NCI-H2107 (cell line): ENCODE measurements at places on chromosomes 12 and 14.
A peak's percentile ranks its signal among the peaks of the same experiment; 100 is the strongest.

DNA sequence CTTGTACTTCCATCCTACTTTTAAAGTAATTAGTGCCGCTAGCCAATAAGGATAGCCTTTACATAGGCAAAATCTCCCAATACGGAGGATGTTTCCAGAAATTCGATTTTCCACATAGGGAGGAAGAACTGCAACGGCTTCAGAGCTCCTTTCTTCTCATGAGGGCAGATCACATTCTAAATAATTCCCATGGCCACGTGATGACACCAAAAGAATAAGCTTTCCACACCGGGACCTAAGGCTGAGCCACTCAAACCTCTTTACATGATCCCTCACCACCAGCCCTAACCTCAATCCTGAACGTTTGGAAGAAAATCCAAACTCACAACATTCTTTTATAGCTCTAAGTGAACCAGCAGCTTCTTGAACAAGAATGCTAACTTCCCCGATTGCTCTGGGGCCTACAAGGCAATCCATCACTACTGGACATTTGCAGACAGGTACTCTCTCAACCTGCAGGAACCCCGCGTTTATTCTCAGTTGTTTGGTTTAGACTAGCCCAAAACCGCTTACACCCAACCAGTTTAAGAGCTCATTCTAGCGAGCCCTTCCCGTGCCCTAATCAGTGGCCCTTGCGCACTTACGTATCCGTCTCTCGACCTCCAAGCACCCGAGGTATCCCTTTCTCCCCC is 884 bp downstream of the CAPRIN2 start:
- DNase-seq = no peak

GRCh38 chr12:72766517-72766916 is 494.3 kb downstream of the TRHDE start:
- DNase-seq = no peak

GRCh38 chr14:30299915-30300314 is 259.0 kb upstream of the G2E3 start:
- DNase-seq = no peak

DNA sequence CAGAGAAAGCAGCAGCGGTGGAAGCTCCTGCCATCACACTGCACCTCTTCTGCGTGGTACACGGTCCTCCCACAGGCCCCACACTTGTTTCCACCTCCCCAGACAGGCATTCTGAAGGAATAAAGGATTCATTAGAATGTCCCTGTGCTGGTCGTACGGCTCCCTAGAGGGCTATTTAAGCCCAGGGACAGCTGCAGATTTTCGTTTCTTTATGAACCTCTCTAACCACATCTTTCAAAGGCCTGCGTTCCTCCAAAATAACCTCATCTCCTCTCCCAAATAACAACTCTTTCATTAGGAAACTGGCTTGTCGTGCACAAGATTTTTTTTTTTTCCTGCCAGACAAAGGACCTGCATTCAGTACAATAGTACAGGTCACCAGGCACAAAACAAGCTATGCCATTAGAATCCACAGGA is 12.7 kb downstream of the CSRP2 start:
- peak; percentile 77 for DNase-seq

DNA sequence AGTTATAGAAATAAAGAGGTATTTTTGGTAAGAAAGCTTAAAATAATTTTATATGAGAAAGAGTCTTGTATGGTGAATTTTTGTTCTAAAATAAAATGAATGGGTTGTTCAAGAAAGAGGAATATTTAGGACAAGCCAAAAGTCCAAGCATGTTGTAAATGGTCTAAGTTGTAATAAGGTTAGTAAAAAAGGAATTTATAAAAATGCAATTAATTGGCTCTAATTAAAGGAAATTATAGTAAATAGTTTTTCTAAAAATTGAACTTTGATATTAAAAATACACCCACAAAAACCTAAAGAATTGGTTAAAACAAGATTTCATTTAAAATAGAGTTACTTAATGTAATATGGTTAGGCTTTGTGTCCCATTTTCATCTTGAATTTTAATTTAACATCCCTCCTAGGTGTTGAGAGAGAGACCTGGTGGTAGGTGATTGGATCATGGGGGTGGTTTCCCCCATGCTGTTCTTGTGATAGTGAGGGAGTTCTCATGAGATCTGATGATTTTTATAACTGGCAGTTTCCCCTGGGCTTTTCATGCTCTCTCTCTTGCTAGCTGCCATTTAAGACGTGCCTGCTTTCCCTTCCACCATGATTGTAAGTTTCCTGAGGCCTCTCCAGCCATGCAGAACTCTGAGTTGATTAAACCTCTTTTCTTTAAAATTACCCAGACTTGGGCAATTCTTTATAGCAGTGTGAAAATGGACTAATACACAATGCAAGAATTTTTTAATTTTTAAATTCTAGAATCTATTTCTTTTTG is 13.0 kb downstream of the SLC22A17 start:
- no peak for DNase-seq

GRCh38 chr12:29738365-29738764 is 45.4 kb downstream of the TMTC1 start:
- no peak for DNase-seq

GRCh38 chr12:126648074-126648473 is 1582.8 kb downstream of the AACS start:
- no peak for DNase-seq

- DNase-seq = no peak
These were observed 16.0 kb upstream of the KRT86 start for GRCh38 chr12:52258335-52258901.

- DNase-seq = no peak
These were observed 76.1 kb downstream of the SAMD4A start for GRCh38 chr14:54642801-54643695.

DNA sequence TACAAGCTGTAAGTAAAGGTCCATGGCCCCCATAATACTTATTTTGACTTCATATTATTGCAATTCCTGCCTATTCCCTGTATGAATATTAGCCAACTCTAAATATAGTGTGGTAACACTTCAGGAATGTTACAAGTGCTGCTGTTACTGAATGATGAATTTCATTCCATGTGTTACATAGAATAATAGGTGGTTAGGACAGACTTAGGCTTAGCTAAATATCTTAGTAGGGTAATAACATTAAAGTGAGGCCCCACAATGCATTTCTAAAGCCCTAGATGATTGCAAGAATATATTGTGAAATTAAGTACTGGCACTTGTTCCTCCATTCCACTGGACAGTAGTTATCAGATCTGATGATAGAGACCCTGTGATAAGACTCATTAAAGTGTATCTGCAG is 182.7 kb downstream of the PCNX1 start:
- no peak for DNase-seq

GRCh38 chr14:62181591-62181990 is 419.4 kb downstream of the SNAPC1 start:
- no peak for DNase-seq

DNA sequence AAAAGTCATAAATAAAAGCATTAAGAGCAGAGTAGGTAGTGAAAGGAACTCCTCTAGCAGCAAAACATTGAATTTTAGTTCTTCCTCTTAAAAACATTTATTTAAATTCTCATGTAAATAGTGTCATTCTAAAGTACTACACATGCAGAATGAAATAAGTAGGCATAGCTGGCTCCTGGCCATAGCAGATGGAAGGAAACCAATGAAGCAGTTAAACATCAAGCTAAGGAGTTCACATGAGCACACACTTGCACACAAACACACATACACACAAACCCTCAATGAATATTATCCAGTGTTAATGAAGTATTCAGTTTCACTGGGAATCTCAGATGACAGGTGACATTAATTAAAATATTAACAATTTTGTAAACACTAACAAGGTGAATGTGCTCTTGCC is 69.3 kb downstream of the SLC35F4 start:
- DNase-seq = no peak

DNA sequence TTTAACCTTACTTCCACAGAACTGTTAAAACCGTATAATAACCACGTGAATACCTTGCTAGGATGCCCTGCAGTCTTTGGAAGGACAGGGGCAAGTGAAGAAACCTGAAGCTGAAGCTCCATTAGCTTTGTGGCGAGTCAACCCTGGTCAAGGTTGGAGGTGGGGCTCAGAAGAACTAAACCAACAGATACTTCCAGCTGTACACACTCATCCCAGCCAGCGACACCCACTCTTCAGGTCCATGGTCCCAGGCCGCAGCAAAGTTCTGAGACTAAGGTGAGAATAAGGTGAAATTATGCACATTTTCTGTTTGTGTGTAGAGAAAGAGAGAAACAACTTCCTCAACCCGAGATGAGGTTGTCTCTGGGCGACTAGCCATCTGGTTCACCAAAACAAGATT is 77.6 kb downstream of the NTF3 start:
- no peak for DNase-seq

DNA sequence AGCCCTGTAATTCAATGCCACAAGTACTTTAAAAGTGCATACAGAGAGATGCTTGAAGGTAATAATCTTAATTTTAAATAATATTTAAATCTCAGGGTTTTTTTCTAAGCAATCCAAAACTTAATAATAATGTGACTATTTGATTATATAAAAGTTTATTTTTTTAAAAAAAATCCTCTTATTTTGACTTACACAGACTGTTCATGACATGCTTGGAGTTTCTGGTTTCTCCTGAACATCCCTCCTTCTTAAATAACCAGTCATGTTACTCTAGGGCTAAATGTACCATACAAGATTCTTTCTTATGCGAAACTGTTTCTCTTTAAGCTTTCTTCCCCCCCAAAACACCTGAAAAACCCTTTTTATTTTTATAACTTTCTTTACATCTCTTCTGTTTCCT is 58.2 kb upstream of the SLC2A13 start:
- no peak for DNase-seq

DNA sequence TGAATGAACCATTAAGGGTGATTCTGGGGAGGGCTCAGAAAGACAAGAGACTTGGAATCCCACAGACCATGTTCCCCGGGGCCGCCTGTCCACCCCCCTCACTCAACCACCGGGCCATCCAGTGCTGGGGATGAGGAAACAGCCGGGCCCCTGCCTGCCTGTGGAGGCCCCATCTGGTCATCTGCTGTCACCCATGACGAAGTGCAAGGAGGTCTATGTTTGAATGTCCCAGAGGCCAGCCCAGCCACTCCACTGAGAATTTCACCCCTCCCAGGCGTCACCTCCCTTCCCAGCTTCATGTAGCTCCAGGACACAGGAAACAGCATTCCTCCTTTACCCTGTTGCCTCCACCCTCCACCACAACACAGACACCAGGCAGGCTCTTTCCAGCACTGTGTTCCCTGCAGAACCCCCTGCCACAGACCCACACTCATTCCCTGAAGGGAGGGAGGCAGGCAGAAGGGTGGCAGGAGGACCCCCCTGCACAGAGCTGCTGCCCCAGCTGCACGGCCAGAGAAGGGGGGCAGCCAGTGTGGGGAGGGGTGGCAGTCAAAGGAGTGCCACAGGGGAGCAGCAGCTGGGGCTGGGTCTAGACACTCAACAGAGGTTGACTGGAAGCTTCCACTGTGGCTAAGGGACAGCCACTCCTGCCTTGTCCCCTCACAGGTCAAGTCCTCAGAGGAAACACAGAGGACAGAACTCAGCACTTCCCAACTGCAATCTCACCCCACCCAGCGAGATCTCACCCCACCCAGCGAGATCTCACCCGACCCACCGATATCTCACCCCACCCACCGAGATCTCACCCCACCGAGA is 50.3 kb upstream of the PPP2R5C start:
- no peak for DNase-seq

DNA sequence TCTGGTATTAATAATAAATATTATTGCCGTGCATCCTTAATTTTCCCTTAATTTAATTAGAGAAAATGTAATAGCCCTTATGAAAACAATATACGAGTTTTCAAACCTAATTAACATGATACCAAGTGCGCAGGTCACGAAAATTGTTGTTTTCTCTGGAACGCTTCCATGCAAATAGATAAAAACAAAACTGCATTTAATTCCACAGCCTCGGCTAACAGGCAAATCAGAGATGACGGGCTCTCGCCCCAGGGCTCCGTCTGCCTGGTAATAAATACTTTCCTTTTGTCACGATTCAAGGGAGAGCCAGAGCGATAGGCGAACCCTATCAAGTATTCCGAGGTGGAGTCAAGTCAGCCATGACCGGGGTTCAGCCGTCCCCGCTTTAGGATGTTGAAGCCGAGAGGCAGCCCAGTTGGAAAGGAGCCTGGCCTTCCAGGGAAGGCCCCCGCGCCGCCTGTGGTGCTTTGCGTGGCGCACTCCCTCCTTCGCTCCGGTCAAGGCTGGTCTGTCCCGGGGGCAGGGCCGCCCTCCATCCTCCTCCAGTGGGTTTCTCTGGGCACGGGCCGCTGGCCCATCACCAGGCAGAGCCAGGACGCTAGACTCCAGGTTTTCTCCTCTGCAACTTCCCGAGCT is 137.8 kb upstream of the GSC start:
- no peak for DNase-seq

DNA sequence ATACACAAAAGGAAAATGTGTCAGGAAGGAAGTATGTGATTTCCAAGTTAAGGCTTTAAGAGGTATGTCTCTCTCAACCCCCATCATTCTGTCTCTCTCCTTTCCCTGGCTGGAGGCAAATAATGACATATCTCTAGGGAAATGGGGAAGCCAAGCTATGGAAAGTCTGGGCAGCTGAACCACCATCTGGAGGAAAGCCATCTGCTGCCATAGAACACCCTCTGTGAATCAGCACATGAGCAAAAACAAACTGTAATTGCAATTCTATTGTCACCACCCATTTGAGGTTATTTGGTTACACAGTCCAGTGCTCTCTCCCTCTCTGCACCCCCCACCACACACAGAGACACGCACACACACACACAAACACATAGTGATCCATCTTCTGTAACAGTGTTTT is 766.2 kb downstream of the FLRT2 start:
- peak; percentile 93 for DNase-seq

- no peak for DNase-seq
These were observed 171.5 kb downstream of the SLC15A4 start for GRCh38 chr12:128652136-128652751.

- no peak for DNase-seq
These were observed 133.5 kb downstream of the OTOGL start for GRCh38 chr12:80232837-80233236.
